T-helper 22 cell (primary cell): ENCODE measurements at places on chromosomes 2 and 18.

GRCh38 chr2:187548656-187549055 is 5.6 kb downstream of the TFPI start:
- no peak for DNase-seq

DNA sequence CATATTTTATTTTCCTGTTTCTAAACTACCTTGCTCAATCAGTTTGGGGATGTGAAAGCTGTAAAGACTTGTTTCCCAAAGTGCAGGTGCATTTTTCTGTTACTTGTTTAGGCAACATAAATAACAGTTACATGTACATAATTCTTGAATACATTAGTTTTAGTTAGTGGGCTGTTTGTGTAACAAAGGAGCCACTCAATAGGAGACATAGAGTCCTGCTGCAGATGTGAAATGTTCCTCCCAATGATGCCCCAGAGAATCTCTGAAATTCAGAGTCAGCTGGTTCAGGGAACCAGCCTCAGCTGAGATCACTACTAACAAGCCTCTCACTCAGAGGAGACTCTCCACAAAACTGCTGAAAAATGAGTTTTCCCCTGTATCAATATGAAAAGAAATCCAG is 91.5 kb upstream of the TWSG1 start:
- no peak for DNase-seq

GRCh38 chr18:33355263-33355662 is 85.3 kb downstream of the CCDC178 start:
- no peak for DNase-seq

- no peak for DNase-seq
These were observed 35.7 kb upstream of the MPP4 start for GRCh38 chr2:201734111-201734510.

DNA sequence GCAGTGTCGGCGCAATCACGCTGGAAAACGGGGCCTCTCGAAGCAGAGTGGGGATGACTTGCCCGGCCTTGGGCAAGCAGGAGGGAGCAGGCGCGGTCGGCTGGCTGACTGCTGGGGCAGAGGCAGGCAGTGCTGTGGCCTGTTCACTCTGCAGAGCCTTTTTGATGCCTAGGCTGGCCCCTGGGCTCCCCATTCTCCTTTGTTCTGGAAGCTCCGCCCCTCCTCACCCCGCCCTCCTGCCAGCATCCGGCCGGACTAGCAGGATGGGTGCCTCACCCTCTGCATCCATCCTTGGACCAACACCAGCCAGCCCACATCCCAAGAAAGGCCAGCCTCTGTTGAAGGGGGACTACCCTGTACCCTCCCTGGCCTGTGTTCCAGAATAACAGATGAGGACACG is at the start of gene ASPRV1:
Gene ASPRV1 (minus strand): TSS at position 136 of the 400 bp plus-strand sequence. CDS start 195 bp downstream, outside the sequence.
- no peak for DNase-seq

DNA sequence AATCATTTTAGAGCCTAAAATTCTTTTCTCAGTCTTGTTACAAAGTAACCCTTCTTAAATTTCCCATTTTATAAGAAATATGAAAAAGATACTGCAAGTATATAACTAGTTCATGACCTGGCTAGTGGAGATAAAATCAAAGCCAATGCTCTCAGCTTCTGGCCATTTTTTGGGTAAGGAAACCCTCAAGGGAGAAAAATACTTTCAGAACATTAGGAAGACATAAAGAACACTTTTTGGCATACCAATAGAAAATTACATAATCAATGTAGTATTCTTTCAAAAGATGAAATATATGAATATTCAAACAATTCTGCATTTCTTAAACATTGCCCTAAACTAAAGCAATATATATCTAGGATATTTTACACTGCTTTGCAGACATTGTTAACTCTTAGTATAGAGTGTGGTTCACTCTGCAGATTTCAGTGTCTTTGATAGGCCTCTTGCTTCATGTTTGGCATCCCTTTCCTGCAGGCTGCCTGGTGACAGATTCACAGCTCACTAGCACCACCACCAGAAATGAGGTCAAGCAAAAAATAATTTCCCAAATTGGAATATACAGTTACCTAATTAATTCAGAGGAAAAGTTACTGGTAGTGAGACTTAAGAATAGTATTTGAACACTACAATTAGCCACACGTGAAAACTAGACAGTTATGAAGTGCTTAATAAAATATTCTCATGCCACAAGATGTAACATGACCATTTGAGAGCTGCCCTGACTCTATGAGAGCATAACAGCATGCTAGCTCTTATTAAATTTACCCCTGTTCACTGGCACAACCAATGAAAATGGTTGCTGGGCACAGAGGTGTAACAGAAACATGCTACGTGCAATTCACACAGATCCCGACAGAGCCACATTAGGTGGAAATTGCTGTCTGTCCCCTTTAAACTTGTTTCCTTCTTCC is 36.0 kb downstream of the PAIP2B start:
- DNase-seq: no peak

- no peak for DNase-seq
These were observed 190.8 kb downstream of the RTP5 start for GRCh38 chr2:242060212-242060835.

- DNase-seq: no peak
These were observed 67.8 kb downstream of the ODC1 start for GRCh38 chr2:10380048-10380926.

GRCh38 chr2:46548521-46549144 is 69.3 kb downstream of the TMEM247 start:
- DNase-seq: no peak

DNA sequence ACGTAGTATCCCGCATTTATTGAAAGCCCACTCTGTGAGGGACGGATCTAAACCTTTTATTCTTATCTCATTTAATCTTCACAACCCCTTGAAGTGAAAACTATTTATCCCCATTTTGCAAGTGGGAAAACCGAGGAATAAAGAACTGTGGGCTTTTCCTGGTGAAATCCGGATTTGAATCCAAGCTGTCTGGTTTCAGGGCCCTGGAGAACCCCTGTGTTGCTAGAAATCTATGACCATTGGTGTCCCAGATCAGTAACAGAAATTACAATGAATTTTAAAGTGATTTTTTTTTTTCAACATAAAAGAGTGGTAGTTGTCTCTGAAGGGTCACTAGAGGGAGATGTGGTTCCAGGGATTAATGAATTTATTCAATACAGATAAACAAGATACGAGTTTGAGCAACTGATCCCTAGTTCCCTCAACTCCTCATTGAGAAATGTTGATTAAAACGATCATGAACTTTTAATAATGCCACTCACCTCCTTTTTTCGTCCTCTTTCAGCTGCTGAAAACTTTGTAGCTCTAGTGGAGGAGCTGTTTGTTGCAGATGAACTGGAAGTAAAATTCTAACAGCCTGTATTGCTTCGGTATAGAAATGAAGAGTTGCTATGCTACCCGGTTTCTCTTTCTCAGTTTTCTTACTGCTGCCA is 940 bp downstream of the XRCC5 start:
- DNase-seq: no peak

DNA sequence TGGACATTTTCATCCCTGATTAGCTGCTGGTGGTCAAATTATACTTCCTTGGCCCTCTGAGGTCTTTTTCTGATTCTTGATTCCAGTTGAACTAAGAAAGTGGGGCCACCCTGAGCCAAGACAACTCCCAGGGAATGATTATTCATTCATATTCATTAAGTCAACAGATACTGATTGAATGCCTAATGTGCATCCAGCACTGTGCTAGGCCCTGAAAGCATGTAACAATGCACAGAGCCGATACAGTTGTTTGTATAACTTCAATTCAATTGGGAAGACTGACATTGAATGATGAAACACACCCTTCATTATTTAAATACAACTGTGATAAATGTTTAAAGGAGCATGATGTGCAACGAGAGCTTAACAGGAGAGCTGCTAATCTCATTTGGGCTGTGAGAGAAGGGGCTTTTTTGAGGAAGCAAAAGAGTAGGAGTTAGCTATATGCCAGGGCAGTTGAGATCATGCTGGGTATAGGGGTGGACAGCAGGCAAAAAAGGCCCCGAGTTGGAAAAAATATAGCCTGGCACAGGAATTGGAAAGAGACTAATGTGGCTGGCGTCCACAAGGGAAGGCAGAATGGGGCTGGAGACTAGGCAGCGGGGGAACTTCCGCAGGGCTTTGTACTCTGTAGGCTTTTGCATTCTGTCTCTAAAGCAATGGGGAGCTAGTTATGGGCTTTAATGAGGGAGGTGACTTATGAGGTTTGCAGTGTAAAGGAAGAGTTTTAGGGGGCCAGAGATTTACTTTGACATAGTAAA is 57.2 kb upstream of the ACVR1 start:
- DNase-seq: no peak

- no peak for DNase-seq
These were observed 25.1 kb upstream of the CREB1 start for GRCh38 chr2:207504513-207505170.

DNA sequence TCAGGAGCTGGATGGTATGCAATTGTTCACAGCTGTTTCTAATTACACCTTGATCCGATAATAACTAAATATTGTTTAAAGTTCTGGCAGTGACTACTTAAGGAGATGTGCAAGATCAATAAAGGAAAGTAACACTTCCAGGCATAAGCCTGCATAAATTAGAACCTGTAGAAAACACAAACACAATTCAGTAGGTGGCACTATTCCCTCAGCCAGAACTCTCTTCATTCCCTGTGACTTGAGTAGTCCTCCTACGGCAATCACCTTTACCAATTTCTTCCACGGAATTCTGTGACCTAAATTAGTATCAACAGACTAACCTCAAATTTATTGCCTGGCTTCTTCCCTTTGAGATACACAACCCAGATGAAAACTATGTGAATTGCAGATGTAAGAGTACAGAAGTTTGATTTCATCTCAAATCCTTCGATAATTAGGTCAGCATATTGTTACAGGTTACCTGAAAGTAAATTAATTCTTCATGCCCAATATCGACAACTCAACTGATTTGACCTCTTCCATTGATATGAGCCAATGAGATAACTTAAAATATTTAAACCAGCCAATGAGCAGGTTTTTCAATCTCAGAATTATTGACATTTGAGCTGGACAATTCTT is 137.8 kb downstream of the PID1 start:
- no peak for DNase-seq

GRCh38 chr18:9947248-9947647 is 33.4 kb downstream of the VAPA start:
- no peak for DNase-seq

GRCh38 chr18:13086906-13087305 is 95.7 kb downstream of the CEP192 start:
- DNase-seq: no peak

DNA sequence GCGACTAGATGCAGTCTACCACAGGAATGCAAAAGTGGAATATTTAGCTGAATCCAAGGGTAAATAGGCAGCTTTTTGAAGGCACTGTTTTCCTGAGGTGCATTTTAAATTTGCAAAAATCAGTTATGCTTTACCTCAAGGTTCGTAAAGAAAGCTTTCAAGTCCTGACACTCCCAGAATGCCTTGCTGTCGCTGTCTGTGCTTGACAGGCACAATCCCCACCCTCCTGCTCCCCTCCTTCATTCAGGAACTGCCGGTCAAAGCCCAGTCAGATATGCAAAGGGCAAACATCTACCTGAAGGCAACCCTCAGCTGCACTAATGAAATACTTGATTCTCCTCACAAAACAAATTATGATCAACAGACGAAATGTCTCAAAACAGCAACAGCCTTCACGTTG is 97.4 kb upstream of the DDX18 start:
- no peak for DNase-seq

DNA sequence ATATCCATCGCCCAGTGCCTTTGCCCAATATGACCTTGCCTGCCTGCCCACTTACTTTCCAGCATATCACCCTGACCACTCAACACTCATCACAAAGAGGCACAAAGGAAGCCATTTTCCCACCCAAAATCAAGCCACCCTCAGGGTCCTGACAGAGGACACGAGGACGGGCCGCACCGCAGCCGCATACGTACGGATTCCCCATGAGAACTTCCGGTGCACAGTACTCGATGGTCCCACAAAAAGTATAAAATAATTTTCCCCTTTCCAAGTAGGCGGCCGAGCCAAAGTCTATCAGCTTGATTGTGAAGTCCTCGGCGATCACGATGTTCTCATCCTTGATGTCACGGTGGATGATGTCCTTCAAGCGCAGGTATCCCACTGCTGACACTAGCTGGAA is 10.0 kb upstream of the MTERF4 start:
- no peak for DNase-seq

GRCh38 chr2:106572541-106573450 is 85.6 kb downstream of the CD8B2 start:
- no peak for DNase-seq

DNA sequence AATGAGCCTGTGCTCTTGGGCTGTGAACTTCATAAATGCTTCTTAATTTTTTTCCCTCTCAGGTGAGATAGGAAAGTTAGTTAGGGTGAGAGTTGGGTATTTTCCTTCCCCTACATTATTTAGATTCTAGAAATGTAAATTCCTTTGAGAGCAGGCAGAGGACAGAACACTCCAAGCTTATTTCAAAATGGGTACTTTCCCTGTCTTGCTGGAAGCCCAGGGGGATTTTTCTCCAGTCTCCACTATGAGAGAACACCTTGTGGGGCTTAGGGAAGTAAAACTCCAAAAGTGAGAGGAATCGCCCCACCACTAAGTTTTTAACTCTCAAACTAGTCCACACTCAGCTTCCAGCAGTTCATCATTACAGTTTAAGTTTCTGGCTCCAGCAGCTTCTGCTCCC is 253.2 kb upstream of the CTAGE1 start:
- no peak for DNase-seq

DNA sequence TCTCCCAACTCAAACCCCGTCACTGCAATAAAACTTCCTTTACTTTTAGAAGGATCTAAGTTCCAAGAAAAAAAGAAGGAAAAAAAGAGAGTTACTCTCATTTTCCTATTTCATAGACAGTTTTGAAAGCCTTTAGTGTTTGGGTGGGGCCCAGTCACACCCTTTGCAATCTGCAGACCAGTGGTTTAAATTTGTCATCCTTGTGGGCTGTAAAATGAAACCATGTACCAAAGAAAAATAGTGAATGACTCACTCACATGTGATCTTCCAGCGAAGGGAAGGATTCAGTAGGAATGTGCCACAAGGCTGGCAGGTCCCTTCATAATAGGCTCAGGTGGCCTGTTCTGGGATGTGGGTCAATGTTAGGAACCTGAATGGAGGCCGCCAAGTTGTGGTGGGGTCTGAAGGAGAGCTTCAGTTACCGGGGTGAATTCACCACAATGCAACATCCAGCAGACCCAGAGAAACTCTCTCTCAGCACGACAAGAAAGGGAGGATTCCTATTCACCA is 28.3 kb downstream of the ANXA4 start:
- no peak for DNase-seq
